ENCODE measurements at places on chromosomes 2 and 18.

GRCh38 chr2:19785867-19786266 lies 115.9 kb downstream of the TTC32 start:
- H3K4me1 ChIP-seq = no peaks in the 10 kb centered on the region
- no peak overlapping the region for H3K27ac ChIP-seq
- no peak for DNase-seq
- H3K27me3 ChIP-seq = peaks cover 15% of the 10 kb centered on the region
- no peak overlapping the region for H3K4me3 ChIP-seq

GRCh38 chr18:961644-962355 lies 57.1 kb downstream of the ADCYAP1 start:
- H3K27me3 ChIP-seq = peaks cover 45% of the 10 kb centered on the region
- peaks cover 1% of the 10 kb centered on the region for H3K4me1 ChIP-seq
- no peak overlapping the region for H3K4me3 ChIP-seq
- no peaks in the 10 kb centered on the region for H3K36me3 ChIP-seq
- H3K27ac ChIP-seq = no peak overlapping the region

- no peaks in the 10 kb centered on the region for H3K4me1 ChIP-seq
- H3K36me3 ChIP-seq = no peaks in the 10 kb centered on the region
- no peak overlapping the region for H3K4me3 ChIP-seq
- DNase-seq = no peak
- no peaks in the 10 kb centered on the region for H3K27me3 ChIP-seq
- H3K27ac ChIP-seq = no peak overlapping the region
Measured at GRCh38 chr18:28826107-28826506, 649.2 kb upstream of the CDH2 start.

DNA sequence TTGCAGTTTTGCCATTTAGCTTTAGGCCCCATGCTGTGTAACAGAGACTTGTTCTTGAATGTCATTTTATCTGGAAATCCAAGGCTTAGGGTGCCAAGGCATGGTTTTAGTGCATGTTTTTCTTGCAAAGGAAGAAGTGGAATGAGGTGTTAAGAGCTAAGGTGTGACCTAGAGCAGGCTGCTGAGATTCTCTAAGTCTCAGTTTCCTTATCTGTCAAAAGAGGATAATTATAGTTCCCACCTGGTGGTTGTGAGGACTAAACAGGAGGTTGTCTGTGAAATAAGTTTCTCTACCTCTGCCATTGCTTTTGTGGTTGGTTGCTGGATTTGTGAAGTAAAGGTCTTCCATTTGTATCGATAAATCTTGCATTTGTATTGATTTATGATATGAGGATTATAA lies 82.0 kb downstream of the TANC1 start:
- no peaks in the 10 kb centered on the region for H3K36me3 ChIP-seq
- H3K27ac ChIP-seq = no peak overlapping the region
- DNase-seq = no peak
- H3K27me3 ChIP-seq = peaks cover 17% of the 10 kb centered on the region
- H3K4me1 ChIP-seq = no peaks in the 10 kb centered on the region

GRCh38 chr2:49687918-49688317 lies 533.6 kb upstream of the FSHR start:
- H3K27me3 ChIP-seq = no peaks in the 10 kb centered on the region
- H3K36me3 ChIP-seq = no peaks in the 10 kb centered on the region
- H3K4me1 ChIP-seq = no peaks in the 10 kb centered on the region

DNA sequence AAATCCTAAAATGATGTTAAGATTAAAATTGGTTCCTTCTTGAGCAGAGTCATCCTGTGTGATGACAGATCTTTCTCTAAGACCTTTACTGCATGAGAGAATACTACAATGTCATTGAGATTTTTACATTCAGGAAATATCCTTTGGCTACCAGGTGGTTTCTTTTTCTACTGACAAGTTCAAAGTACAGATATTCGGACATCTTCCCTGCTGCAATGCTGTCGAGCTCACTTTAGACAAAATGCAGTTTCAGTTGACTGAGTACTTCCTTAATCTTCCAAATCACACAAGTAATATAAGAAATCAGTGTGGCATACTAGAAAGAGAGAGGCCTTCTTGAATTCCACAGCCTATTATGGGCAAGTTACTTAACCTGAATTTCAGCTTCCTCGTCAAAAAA lies 207.9 kb upstream of the ACVR2A start:
- no peaks in the 10 kb centered on the region for H3K4me1 ChIP-seq
- no peaks in the 10 kb centered on the region for H3K36me3 ChIP-seq
- DNase-seq = no peak
- peaks cover 5% of the 10 kb centered on the region for H3K27me3 ChIP-seq
- no peak overlapping the region for H3K27ac ChIP-seq
- no peak overlapping the region for H3K4me3 ChIP-seq

GRCh38 chr2:72024451-72025175 lies 123.0 kb downstream of the CYP26B1 start:
- no peak overlapping the region for H3K27ac ChIP-seq
- no peak for DNase-seq
- no peaks in the 10 kb centered on the region for H3K36me3 ChIP-seq
- no peak overlapping the region for H3K4me3 ChIP-seq
- peaks cover 16% of the 10 kb centered on the region for H3K27me3 ChIP-seq

- no peak overlapping the region for H3K27ac ChIP-seq
- DNase-seq = no peak
- H3K36me3 ChIP-seq = peaks cover 2% of the 10 kb centered on the region
Measured at GRCh38 chr2:23449413-23449812, 64.4 kb downstream of the KLHL29 start.

- H3K4me3 ChIP-seq = no peak overlapping the region
- H3K36me3 ChIP-seq = no peaks in the 10 kb centered on the region
- DNase-seq = no peak
- no peaks in the 10 kb centered on the region for H3K27me3 ChIP-seq
- no peaks in the 10 kb centered on the region for H3K4me1 ChIP-seq
- H3K27ac ChIP-seq = no peak overlapping the region
Measured at GRCh38 chr2:184685999-184686841, 87.9 kb downstream of the ZNF804A start.

- no peak overlapping the region for H3K27ac ChIP-seq
- H3K4me1 ChIP-seq = no peaks in the 10 kb centered on the region
- DNase-seq = no peak
- no peak overlapping the region for H3K4me3 ChIP-seq
- H3K27me3 ChIP-seq = peaks cover 5% of the 10 kb centered on the region
Measured at GRCh38 chr2:212677466-212677865, 138.9 kb upstream of the ERBB4 start.

DNA sequence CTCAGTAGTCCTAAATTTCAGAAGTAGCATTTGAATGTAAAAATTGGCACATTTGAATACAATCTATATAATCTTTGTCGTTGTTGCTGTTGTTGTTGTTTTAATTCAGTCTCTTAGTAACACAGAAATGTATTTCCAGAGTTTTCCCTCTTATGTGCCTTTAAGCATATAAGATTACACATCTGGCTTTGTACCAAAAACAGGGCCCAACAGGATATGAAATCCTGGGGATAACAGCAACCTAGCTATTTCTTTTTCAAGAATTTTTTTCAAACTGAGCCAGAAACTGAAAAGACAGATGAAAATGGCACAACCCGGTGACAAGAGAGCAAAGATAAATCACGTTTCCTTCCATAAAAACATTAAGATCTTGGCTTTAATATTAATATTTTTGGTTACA lies 906.7 kb downstream of the NRXN1 start:
- DNase-seq = no peak
- no peaks in the 10 kb centered on the region for H3K4me1 ChIP-seq
- no peak overlapping the region for H3K27ac ChIP-seq
- no peaks in the 10 kb centered on the region for H3K36me3 ChIP-seq
- H3K4me3 ChIP-seq = no peak overlapping the region

DNA sequence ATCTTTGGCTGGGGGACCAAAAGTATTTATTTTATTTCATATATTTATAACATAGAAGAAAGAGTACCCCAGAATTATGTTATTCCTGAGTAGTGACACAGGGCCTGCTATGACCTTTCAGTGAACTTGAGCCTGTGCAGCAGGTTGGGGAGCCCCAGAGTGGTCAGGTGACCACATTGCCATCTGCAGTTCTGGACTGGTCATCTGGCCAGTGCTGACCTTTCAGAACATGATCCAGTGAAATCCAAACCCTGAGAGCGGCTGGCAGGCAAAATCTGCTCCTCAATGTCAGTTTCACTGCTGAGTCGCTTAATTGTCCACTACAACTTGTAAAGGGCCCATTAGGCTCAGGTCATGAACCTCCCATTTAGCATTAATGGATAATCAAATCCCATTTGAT lies 336.7 kb upstream of the KCNH7 start:
- H3K4me3 ChIP-seq = no peak overlapping the region
- H3K27ac ChIP-seq = no peak overlapping the region
- DNase-seq = no peak
- no peaks in the 10 kb centered on the region for H3K36me3 ChIP-seq
- H3K27me3 ChIP-seq = no peaks in the 10 kb centered on the region

DNA sequence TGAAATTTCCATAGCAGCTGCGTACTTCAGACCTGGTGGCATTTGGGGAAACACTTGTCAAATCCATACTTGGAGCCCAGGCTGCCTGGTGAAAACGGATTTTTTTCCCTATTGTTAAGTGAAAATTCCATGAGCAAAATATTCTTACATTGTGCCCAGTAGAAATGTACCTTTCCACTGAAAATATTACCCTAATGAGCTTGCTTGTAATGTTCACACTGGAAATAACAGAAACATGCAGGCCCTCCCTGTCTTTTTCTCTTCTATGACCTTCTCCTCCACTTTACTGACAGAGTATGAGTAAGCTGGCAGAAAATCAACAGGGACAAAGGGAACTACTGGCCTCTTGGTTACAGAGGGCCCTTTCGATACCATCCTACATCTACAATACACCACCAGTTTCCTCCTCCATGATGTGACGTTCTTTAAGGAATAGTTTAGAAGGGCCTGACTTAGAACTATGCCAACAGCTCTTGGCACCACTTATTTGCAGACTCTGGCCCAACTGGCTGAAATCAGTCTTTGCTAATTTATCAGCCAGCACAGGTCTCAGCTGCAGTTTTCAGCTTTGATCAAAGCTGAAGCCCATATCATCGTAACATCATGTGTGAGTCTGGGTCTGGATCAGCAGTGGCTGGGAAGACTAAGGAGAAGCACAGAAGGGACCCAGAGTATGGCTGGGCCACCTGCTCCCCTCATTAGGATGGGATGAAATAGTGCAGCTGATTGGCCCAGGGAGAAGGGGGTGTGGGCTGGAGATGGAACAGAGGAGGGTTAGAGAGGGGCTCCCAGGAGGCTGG lies 272.2 kb upstream of the ID2 start:
- DNase-seq = no peak
- H3K4me3 ChIP-seq = peak overlapping the region; percentile 46
- H3K27me3 ChIP-seq = no peaks in the 10 kb centered on the region
- peaks cover 20% of the 10 kb centered on the region for H3K4me1 ChIP-seq
- H3K36me3 ChIP-seq = peaks cover 5% of the 10 kb centered on the region
- H3K27ac ChIP-seq = peak overlapping the region; percentile 83

Data from effector memory CD8-positive, alpha-beta T cell (primary cell).